ENCODE measurements at places on chromosomes 1 and 21.

DNA sequence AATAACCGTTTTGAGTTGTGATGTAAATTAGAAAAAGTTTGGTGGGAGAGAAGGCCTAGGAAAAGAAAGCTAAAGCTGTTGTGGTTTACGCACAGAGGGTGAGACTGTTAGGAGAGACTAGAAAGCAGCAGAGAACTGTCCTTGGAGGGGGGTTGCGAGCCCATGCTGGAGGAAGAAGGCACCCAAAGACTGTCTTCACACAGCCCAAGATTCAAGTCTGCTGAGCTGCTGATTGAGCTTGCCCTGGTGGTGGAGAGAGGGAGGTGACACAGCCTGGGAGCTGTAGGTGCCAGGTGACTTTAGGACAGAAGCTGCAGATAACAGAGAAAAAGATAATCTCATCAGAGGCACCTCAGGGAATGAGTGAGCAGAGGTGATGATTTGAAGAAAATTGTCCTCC lies 18.3 kb upstream of the TLR5 start:
- DNase-seq: no peak

GRCh38 chr1:29264773-29265389 lies 28.6 kb downstream of the PTPRU start:
- DNase-seq: no peak

DNA sequence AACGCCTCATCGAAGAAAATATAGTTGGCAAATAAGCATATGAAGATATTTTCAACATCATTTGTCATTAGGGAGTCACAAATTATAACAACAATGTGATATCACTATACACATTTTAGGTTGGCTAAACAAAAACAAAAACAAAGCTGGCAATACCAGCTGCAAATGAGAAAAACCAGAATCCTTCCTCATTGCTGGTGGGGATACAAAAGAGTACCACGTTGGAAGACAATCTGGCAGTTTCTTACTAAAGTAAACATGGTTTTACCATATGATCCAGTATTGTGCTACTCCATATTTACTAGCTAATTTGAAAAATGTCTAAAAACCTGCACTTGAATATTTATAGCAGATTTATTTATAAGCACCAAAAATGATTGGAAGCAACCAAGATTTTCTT lies 1204.1 kb downstream of the MRPL39 start:
- DNase-seq: no peak

GRCh38 chr1:156104861-156105832 lies 9.4 kb upstream of the LMNA start:
- no peak for DNase-seq

DNA sequence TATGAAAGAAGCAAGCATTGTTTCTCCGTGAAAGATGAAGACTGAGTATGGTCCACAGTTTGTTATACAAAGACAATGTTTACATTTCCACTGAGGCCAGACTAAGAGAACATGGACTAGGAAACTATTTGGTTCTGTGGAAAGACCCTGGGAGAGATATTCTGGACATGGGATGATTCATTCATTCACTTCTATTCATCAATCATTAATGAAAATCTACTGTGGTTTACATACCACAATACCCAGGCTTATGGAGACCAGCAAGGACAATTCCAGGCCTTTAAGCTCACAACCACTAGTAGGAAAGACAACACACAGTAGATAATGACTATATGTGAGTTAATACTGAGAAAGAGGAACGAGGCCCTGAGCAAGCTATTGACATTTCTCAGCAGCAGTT lies 125.4 kb downstream of the TBX15 start:
- no peak for DNase-seq

DNA sequence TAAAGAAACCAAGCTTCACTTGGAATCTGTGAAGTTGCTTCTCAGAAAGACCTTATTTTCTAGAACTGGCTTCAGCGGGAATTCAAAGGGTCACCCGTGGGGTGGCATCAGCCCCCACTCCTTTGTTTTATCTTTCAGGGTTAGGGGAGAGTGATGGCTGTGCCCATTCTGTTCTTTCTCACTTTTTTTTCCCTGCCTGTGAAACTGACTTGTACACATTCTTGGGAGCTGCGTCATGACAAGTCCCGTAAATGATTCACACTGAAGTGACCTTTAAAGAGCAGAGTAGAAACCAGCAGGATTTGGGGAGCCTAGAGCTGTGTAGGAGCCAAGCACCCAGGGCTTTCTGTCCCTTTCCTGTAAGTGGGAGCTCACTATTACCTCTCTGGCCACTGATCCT lies 43.8 kb downstream of the SLC44A3 start:
- DNase-seq: no peak

DNA sequence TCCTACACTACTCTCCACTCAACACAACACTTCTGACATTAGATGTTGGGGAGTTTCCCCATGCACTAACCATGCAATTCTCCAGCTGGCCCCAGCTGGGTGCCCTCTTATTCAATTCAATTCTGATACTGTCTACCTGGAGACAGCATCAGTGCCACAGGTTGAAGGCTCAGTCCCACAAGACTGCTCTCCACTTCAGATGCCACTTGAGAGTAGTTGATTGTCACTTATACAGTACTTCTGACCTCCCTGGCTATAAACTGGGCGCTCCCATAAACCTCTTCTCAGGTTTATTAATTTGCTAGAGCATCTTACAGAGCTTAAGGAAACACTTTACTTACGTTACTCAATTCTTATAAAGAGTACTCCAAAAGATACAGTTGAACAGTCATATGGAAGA lies 442.3 kb downstream of the LRRIQ3 start:
- no peak for DNase-seq

DNA sequence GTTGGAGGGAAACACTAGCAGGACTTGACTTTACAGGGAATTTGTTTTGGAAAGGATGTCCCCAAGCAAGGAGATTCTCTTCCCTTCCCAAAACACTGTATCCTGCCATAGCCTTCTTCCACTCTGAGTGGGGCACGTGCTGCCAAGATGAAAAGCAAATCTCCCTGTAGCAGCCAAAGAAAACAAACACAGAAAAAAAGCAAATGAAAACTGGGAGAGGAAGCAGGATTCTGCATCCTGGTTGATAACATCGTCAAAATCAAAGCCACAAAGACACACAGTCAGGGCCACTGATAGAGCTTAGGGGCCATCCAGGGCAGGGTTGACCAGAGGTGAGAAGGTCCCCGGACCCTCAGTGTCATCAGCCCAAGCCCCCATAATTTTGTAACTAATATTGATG lies 16.0 kb upstream of the MTARC2 start:
- DNase-seq: no peak

DNA sequence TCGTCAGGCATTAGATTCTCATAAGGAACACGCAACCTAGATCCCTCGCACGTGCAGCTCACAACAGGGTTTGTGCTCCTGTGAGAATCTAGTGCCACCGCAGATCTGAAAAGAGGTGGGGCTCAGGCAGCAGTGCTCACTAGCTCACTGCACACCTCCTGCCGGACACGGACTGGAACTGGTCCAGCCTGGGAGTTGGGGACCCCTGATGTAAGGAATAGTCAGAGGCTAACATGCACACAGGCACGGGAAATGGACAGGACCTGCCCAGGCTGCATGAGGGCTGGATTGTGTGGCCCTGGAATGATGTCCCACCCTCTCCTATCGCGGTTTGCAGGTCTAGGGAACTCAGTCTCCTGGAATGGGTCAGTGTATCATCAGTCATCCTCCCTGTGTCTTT lies 23.2 kb upstream of the MX1 start:
- DNase-seq: no peak

DNA sequence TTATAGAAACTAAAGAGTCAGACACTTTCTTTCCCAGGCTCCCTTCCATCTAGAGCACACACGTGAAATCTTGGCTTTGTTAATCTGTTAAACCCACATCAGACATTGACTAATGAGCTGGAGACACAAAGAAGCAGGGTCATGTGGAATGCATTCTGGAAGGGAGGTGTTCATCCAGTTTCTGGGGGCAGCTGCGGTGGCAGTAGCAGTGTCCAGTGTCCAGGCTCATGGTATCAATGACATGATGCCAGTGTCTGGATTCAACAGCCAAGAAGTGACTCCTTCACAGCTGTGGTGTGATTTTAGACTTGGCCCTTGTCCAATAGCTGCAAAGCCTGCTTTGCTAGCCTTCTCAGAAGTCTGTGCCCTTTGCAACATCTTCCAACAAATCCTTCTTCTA lies 95.2 kb downstream of the NTPCR start:
- DNase-seq: no peak

- no peak for DNase-seq
These were observed 211.1 kb upstream of the FAM78B start for GRCh38 chr1:166377896-166378295.

DNA sequence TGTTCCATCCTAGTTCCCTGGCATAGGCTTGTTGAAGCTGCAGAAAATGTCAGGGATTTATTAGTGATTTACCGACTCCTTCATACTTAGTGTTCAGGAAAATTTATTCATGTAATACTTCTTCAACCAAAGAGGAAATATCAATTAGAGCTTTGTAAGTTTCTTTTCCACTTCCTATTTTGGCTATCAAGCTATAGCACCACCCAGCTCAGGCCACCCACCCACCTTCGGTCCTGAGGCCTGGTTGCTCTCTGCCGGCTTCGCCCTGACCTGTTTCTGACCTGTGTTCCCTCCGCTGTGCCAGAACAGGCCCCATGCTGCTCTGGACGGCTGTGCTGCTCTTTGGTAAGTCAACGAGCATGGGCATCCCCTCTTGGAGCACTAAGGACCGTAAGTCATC lies at the start of gene FCRL6:
FCRL6 (plus strand) TSS at position 250 of the 400 bp plus-strand sequence; CDS start at position 315, 65 bp downstream.
- no peak for DNase-seq

DNA sequence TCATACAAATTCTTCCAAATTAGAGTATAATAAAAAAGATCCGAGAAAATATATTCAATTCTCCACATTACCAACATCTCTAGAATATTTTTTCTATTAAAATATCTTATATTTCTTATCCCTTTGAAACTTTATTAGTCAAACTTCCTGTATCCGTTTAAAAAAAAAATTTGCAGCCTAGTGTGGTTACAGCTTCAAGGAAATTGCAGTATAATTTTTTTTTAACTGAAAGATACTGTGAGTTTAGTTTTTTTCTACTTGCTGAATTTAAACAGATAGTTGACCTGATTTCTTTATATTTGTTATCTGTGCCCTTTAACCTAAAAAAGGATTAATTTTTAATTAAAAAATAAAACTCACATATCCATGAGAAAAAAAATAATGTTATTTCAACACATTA lies 1.5 kb downstream of the RGS18 start:
- DNase-seq: no peak

GRCh38 chr1:66916320-66916719 lies 8.3 kb downstream of the DNAI4 start:
- no peak for DNase-seq

- DNase-seq: no peak
These were observed 30.5 kb downstream of the TMCC2 start for GRCh38 chr1:205258261-205258691.

- DNase-seq: no peak
These were observed 510.6 kb downstream of the NCAM2 start for GRCh38 chr21:21508859-21509258.

GRCh38 chr1:62341089-62341488 lies 21.9 kb upstream of the KANK4 start:
- no peak for DNase-seq

DNA sequence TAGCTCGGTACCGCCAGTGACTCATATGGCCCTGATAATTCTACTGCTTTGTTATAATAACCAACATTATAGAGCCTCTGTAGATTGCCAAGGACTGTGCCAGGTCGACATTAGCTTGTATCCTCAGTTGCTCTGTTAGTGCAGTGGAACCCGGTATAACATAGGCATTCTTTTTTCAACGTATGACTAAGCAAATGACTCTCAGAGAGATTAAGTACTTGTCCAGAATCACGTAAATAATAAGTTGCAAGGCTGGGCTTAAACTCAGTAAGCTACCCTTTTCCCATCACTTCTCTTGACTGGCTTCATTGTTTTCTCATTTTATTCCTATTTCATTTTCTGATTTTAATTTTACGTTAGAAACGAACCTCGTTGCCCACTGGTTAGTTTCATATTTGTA lies 85.1 kb downstream of the UBE4B start:
- no peak for DNase-seq

GRCh38 chr1:115107516-115108260 lies 18.4 kb upstream of the TSPAN2 start:
- DNase-seq: no peak

GRCh38 chr1:223780949-223781348 lies 64.8 kb downstream of the TP53BP2 start:
- no peak for DNase-seq

- no peak for DNase-seq
These were observed 172.5 kb downstream of the TRABD2B start for GRCh38 chr1:47824716-47825115.

- DNase-seq: peak; percentile 20
These were observed 43.7 kb downstream of the KIF21B start for GRCh38 chr1:200979574-200980451.

DNA sequence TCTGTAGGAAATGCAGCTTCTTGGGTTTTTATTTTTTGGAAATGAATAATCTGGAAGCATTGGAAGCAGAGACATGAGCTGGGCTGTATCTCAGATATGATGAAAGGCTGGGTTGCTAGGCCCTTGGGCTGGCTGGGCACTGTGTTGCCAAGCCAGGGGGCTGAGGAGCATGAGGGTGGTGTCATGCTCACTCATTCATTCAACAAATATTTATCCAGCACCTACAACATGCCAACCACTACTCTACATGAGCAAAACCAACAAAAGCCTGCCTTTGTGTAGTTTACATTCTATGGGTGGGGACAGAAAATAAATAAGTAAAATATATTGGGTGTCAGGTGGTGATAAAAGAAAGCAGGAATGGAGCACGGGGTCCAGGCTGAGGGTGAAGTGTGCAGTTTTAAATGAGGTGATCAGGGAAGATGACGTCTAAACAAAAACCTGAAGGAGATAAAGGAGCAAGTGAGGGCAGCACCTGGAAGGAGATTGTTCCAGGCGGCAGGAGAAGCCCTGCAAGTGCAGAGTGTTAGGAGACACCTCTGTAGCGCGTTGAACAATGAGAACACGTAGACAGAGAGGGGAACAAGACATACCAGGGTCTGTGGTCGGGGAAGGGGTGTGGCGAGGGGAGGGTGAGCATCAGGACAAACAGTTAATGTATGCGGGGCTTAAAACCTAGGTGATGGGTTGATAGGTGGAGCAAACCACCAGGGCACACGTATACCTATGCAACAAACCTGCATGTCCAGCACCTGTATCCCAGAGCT lies 10.9 kb downstream of the TAGLN2 start:
- DNase-seq: no peak

DNA sequence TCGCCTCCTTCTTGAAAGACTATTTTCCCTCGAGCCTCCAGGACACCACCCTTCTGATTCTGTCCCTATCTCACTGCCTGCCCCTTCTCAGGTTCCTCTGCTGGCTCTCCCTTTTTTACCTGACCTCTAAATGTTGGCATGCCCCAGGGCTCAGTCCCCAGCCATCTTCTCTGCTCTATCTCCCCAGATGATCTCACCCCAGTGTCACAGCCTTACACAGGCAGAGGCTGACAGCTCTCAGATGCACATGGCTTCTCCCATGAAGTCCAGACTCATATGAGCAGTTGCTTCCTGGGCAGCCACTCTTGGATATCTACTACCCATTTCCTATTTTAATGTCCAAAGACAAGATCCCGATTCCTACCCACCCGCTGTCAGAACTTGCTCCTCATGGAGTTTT lies 37.5 kb downstream of the RXRG start:
- no peak for DNase-seq

All from stimulated activated CD4-positive, alpha-beta T cell treated with anti-CD3 and anti-CD28 coated beads, Interleukin-15, amount 100 ng/mL, for 1 hour (primary cell).